Occipital lobe (tissue), 3 donors: ENCODE measurements at places on chromosomes 5 and 9. TPM values are rescaled to one million over a fixed set of nuclear protein-coding genes. Genes with fewer than 3 reads are reported as not detected.

The PLEKHG4B gene
- total RNA-seq: 6.2 TPM

The PCDHGA6 gene
- 12.3 TPM for total RNA-seq

The ARRDC1 gene
- total RNA-seq: 9.5 TPM

The SPAAR gene
- total RNA-seq: 0.31 TPM

The EEIG1 gene
- 2.7 TPM for total RNA-seq
